ENCODE measurements at places on chromosomes 7 and 10. TPM values are rescaled to one million over a fixed set of nuclear protein-coding genes. Genes with fewer than 3 reads are reported as not detected.
A peak's percentile ranks its signal among the peaks of the same experiment; 100 is the strongest.

DNA sequence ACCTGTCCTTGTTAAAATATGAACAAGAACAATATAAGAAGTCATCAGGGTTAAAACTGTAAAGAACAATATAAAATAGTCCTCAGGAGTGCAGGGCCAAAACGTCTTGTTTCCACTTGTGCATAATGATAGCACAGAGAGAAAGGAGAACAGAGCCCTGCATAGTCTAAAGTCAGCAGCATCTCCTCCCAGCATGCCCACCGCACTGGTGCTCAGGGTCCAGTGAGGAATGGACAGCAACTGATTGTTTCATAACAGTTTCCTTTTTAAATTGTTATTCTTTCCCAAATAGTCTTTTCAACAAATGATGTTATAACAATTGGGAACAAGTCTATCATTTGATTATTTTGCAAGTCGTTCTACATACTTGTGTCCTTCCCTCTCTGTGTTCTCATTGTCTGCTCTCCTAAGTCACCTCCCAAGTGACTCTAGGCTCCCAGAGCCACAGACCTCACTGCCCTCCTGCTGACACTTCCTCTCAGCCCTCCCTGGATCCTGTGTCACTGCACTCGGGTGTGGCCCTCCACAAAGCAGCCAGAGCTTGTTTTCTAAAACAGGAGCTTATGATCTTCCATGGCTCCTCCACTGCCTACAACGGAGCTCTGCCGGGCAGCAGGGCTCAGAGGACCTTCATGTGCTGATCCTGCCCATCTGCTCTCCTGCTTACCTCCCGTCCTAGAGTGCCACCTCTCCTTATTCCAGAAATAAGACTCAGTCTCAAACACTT lies 27.6 kb downstream of the COBL start:
- peak; percentile 81 for DNase-seq

GRCh38 chr7:1781369-1781768 lies 111.3 kb downstream of the ELFN1 start:
- DNase-seq, result no peak

DNA sequence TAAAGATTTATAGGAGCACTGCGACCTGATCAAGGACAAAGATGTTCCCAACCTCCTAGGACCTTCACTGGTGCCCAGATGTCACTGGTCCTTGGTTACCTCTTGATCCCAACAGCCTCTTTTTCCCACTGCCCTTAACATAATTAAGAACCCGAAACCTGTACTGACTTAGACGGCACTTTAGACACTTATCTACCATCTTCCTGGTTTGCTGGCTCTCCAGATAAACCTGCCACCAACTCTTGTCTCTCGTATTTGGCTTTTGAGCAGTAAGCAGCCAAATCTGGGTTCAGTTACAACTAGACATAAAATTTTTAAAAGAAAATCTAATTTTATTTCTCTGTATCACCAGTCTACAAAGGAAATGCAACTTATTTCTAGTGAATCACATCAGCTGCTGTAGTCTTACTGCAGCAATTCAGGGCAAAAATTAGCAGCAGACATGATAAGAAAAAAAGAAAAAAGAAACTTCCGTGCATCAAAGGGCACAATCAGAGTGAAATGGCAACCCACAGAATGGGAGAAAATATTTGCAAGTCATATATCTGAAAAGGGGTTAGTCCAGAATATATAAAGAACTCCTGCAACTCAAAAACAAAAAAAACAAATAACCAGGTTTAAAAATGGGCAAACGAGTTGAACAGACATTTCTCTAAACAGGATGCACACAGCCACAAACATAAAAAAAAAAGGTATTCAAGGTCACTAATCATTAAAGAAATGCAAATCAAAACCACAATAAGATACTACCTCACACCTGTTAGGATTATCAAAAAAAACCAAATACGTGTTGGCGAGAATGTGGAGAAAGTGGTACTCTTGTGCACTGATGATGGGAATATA lies 9.4 kb downstream of the ASB13 start:
- no peak for DNase-seq

DNA sequence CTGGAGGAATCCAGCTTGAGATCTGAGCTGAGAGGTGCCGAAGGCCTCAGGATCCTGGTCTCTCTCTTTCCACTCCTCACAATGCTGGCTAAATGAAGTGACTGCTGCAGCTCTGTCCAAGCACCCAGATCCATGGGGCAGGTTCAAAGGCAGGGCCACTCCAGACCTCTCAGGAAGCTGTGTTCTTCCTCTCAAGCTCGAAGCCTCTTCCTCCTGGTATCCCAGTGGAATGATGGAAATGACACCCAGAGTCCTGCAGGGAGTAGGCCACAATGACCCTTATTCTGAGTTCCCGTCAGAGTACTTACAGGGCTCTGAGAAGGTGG lies 574.1 kb downstream of the GRID1 start:
- DNase-seq, result no peak

DNA sequence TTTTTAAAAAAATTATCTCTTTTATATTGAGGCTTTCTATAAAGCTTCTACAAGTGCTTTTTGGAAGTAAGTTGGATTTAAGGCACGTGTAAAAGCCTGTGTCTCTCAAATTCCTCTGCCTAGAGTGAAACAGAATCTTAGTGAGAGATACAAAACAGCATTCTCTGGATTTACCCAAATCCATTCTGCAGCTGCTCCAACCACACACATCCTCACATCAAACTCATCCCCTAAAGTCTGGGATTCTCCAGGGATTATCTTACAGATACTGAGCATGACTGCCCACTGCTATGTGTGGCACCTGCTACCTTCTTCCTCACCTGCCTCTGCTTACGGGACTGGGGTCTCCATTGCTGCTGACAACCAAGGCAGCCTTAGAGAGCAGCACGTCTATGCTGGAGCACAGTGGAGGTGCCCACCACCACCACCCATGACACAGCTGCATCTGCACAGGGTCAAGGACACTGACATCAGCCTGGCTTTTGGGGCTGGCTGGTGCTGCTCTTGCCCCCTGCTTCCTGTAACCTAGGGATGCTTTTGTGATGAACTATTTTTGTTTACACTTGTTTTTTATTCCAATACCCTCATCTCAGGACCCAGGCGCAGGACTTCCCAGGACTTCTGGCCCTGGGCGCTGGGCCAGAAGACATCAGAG lies 139.2 kb upstream of the NAMPT start:
- DNase-seq, result peak; percentile 68

DNA sequence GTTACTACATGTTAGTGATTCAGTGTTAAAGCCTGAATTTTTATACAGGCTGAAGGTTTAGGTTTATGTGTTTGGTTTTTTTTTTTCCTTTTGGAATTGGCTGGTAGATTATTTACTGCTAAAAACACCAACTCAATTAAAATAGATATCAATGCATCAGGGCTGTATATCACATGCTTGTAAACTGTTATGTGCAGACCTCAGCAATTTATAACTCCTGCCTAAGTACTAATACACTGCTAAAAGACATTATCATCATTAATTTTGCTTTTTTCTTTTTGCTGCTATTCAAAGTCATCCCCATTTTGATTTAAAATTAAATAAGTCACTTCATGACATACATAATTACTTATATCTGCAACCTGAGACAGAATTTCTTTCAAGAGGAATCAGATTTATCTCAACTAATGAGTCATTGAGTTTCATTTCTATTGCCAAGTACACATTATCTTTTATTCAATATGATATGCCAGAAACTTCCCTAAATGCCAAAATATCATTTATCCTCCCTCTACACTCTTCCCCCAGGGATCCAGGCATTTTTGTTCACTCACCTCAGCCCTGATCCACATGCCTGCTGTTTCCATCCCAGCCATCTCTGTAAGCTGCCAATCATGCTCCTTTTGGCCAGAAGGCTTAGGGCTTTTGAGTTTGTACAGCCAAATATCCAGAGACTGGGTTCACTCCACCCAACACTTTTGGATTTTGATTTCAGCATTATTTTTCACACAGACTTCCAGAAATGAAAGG lies 98.5 kb downstream of the POLR1F start:
- no peak for DNase-seq

GRCh38 chr7:112798274-112799159 lies 8.3 kb upstream of the TMEM168 start:
- peak; percentile 13 for DNase-seq

GRCh38 chr7:29194594-29195427 lies at the start of gene CHN2:
Gene CHN2, plus strand, starts transcription at chr7:29194775.
- peak; percentile 30 for DNase-seq

DNA sequence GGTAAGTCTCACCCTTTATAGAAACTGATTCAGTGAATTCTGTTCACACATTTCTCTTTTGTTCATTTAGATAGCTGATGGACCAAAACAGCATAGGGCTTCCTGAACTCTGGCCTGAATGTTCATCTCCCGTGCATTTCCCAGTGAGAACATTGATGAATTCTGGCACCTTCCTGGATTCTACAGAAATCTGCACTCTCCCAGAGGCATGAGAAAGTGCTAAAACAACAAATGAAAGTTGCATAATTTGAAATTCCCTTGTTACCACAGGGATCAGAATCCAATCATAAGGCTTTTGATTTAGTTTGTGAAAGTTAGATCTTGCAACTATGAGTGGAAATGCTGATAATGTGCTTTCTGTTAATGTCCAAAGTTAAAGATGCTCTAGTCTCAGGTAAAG lies 29.7 kb upstream of the SCIN start:
- no peak for DNase-seq

GRCh38 chr10:122189185-122189584 lies 81.9 kb upstream of the BTBD16 start:
- no peak for DNase-seq

- no peak for DNase-seq
These were observed 1084.2 kb downstream of the KCNMA1 start for GRCh38 chr10:76553263-76554032.

GRCh38 chr10:44922796-44923545 lies 11.8 kb downstream of the TMEM72 start:
- DNase-seq, result no peak

GRCh38 chr7:86930554-86931307 lies 128.7 kb downstream of the ELAPOR2 start:
- DNase-seq, result no peak

GRCh38 chr7:106009503-106010226 lies 46.6 kb downstream of the CDHR3 start:
- peak; percentile 97 for DNase-seq

- DNase-seq, result no peak
These were observed 24.4 kb downstream of the CACNA2D1 start for GRCh38 chr7:82419200-82419599.

DNA sequence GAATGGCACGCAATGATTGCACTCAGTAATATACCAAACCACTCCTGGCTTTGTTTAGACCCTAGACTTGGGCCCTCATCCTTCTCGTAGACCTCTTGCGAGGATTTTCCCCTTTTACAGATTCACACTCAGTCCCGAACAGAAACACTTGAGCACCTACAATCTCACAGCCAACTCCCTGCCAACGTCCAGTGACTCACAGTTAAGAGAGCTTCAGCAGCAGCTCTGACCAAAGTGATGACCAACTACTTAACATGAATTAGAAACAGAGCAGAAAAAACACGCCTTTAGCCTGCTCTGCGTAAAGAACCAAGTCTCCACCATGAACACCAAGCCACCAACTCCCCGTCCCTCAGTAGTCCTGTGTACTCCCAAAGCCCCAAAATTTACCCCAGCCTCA lies 2.2 kb downstream of the DNAJC30 start:
- no peak for DNase-seq

DNA sequence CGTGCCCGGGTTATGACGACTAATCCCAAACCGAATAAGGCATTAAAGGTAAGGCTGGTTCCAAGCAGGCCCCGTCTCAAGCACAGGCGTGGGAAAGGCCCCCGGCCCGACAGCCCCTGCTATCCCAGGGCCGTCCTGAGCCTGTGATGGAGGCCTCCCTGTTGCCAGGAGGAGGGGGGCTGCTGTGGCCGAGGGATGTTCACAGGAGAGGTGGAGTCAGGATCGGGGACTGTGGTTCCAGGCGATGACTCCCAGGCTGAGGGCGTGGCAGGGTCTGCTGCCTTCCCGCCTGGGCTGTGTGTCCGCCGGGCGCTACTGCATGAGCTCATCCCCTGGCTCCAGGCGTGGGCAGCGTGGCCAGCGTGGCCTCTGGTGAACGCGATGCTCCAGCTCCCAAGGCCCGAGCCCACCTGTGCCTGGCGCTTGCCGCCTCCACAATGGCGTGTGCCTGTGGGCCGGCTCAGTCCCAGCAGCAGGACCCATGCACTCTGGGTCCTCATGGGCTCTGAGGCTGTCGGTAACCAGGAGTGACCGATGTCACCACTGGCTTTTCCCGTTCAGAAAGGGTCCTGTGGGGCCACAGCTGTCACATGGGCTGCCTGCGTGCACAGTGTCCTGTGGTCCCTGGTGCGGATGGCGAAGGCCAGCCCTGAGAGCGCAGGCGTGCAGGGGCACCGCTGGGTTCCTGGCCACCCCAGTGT lies 8.8 kb downstream of the MAFK start:
- DNase-seq, result no peak

DNA sequence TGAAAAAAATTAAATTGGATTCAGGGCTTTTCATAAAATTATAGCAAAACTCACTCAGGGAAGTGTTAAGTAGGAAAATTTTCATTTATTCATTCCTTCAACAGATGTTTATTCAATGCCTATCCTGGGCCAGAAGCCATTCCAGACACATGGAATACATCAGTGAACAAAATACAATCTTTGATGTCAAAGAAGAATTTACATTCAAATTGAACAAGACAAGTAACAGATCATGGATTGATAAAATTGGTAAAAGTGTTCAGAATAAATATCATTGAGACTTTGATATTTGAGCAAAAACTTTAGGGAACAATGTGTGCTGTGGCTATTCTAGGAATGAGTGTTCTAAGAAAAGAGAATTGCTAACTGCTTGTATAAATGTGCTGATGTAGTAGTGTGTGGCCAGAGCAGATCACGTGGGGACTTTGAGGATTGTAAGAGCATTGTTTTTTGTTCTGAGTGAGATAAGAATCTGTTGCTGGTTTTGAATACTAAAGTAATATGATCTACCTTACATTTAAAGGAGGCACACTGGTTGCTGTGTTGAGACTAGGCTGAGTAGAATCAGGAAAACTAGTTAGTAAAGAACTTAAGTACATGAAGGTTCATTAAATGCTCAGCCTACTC lies 957.2 kb downstream of the PCDH15 start:
- no peak for DNase-seq

DNA sequence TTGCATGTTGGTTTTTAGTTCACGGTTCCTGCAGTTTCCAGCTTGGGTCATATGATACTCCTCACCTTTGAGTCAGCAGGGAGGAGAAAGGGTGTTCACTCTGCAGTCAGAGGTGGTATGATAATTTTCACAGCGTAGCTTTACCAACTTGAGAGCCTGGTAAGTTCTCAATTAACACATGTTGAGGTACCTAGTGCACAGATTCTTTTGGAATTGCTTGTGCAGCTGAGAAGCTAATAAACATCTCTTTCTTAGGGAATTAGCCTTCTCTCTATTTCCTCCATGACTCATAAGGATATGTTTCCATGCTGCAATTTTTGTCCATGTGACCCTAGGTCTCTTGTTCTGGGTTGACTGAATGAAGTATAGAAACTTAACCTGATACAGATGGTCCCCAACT lies 166.6 kb downstream of the KIF20B start:
- no peak for DNase-seq

BMPER gene
- 1.3 TPM for total RNA-seq

STEAP1B gene
- total RNA-seq, result 0.99 TPM

RSPH10B2 gene
- 0.31 TPM for total RNA-seq

CCL24 gene
- not detected for total RNA-seq

HECW1 gene
- not detected for total RNA-seq

NKX2-3 gene
- total RNA-seq, result not detected

PITX3 gene
- total RNA-seq, result 11.6 TPM

DENND2A gene
- total RNA-seq, result 0.21 TPM

TAS2R41 gene
- total RNA-seq, result not detected
